ENCODE measurements at places on chromosomes 5 and 9. TPM values are rescaled to one million over a fixed set of nuclear protein-coding genes. Genes with fewer than 3 reads are reported as not detected.

Gene MLANA
- not detected for total RNA-seq

Gene SIGMAR1
- total RNA-seq, result 99.2 TPM

Gene SLC34A3
- total RNA-seq, result not detected

Gene TSLP
- total RNA-seq, result 5.8 TPM

Gene ADAMTS16
- total RNA-seq, result 0.52 TPM

Gene RNF180
- total RNA-seq, result 2.6 TPM

Gene SLCO6A1
- total RNA-seq, result not detected

Gene IZUMO3
- not detected for total RNA-seq

Gene GABRA1
- not detected for total RNA-seq

Gene NUTM2G
- total RNA-seq, result not detected

Gene RARS1
- 99.6 TPM for total RNA-seq

Gene CDK5RAP2
- total RNA-seq, result 34.7 TPM

Gene SLC26A2
- total RNA-seq, result 13.4 TPM

Gene OR13D1
- total RNA-seq, result not detected

Gene C5orf34
- total RNA-seq, result 8.2 TPM

All from epithelial cell of alveolus of lung (primary cell).